ENCODE measurements at places on chromosomes 12 and 14.

- DNase-seq: no peak
These were observed 9.7 kb downstream of the AQP6 start for GRCh38 chr12:49982246-49983087.

GRCh38 chr12:5294274-5295070 is 137.4 kb upstream of the NTF3 start:
- DNase-seq: no peak

DNA sequence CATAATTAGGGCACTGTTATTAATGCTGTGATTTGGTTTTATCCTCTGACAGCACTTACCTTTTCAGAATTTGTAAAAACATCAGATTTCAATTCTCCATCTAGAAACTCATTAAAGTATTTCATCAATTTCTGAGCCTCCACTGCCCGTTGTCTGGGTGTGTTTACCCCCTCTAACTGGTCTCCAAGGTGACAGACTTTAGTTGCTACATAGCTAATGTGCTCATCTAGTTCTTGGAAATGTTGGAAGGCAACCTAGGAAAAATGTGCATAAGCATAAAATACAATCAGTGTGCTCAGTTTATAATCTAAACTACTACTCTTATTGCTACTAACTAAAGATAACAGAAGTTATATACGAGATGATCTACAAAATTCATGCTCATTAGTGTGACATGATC is 24.6 kb downstream of the EXOC5 start:
- no peak for DNase-seq

DNA sequence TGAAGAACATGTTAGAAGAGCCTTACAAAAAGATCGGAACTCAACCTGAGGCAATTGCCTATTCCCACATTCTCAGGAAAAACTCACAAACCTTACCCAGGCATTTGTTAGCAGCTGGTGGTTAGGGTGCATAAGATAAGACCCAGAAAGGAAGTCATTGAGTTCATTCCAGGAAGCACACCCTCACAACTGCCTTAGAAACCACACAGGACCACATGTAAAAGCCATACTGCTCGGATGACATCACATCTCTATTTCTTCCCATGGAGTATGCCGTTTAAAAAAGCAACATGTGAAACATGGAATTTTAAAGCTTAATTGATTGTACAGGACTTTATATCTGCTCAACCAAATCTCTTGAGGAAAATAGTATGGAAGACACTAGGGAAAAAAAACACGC is 411.2 kb downstream of the DAD1 start:
- no peak for DNase-seq

DNA sequence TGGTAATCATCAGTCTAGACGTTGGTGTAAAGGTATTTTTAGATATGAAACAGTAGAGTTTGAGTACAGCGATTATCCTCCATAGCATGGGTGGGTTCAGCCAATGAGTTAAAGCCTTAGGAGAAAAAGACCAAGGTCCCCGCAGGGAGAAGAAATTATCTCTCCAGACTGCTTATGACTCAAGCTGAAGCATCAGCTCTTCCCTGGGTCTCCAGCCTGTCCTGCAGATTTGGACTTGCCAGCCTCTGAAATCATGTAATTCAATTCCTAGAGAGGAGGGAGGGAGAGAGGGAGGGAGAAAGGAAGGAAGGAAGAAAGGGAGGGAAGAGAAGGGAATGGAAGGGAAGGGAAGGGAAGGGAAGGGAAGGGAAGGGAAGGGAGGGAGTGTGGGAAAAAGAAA is 12.0 kb upstream of the DTX1 start:
- no peak for DNase-seq

- DNase-seq: no peak
These were observed 14.1 kb downstream of the ZNF219 start for GRCh38 chr14:21084396-21084795.

GRCh38 chr14:88321692-88322503 is 1.2 kb downstream of the KCNK10 start:
- no peak for DNase-seq

- no peak for DNase-seq
These were observed 55.1 kb upstream of the CMKLR1 start for GRCh38 chr12:108394196-108394595.

DNA sequence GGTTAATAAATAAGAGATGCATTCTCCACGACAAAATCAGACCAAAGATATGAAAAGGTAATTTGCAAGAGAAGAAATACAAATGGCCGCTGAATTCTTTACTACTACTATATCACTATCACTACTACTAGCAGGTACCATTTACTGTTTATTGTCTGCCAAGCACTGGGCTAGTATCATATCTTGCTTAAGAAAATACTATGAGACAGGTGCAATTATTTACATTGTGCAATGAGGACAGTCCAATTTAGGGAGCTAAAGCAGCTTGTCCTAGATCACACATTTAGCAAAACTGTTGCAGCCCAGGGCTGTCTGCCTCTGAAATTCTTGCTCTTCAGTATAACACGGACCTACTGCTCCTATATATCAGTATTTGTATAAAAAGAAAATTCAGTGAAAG is 52.8 kb downstream of the CRADD start:
- no peak for DNase-seq

DNA sequence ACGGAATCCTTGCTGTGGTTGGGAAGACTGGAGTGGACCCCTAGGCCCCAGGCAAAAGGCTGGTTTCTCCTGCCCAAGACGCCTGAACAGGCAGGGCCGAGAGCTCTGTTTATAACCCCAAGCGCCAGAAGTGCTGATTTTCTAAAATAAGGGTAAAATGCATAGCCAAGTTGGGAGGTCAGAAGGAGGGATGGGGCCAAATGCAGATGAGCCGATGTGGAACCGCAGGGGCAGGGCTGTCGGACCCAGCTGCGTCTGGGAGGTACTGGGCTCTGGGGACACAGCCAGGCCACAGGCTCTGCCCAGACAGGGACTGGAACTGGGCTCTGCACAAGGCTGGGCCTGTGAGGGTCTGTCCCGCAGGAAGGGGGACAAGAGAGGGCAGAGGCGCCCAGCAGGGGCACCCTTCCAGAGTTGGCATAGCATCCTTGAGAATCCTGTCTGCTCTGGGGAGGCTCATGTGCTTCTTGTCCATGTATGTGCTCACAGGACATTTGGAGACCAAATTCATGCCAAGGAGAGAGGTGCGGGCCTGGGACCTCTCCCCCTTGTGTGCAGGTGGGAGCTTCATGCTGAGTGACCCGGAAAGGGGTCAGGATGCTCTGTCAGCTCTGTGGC is 49.1 kb downstream of the JAG2 start:
- DNase-seq: no peak

DNA sequence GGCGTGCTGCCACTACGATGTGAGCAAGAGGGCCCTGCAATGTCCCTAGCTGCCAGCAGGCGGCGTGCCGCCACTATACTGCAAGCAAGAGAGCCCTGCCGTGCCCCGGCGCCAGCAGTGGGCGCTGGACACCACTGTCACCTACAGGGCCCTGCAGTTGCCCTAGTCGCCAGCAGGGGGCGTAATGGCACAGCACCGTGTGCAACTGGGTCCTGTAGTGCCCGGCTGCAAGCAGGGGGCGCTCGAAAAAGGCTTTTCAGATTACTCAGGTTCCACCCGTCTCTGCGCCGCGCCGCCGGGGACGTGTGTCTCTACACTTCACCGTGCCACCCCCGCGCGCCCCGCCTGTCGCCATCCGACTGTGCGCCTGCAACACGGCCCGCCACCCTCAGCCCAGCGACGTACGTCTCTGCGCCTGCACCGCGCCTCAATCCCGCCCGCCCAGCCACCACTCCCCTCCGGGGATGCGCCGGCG is 1356.9 kb downstream of the TMEM121 start:
- peak; percentile 19 for DNase-seq
